ENCODE measurements at places on chromosomes 11 and 22.

GRCh38 chr11:74694136-74694930, 36.9 kb downstream of the CHRDL2 start:
- no peak for DNase-seq

GRCh38 chr11:94737171-94737611, 31.0 kb upstream of the AMOTL1 start:
- no peak for DNase-seq

DNA sequence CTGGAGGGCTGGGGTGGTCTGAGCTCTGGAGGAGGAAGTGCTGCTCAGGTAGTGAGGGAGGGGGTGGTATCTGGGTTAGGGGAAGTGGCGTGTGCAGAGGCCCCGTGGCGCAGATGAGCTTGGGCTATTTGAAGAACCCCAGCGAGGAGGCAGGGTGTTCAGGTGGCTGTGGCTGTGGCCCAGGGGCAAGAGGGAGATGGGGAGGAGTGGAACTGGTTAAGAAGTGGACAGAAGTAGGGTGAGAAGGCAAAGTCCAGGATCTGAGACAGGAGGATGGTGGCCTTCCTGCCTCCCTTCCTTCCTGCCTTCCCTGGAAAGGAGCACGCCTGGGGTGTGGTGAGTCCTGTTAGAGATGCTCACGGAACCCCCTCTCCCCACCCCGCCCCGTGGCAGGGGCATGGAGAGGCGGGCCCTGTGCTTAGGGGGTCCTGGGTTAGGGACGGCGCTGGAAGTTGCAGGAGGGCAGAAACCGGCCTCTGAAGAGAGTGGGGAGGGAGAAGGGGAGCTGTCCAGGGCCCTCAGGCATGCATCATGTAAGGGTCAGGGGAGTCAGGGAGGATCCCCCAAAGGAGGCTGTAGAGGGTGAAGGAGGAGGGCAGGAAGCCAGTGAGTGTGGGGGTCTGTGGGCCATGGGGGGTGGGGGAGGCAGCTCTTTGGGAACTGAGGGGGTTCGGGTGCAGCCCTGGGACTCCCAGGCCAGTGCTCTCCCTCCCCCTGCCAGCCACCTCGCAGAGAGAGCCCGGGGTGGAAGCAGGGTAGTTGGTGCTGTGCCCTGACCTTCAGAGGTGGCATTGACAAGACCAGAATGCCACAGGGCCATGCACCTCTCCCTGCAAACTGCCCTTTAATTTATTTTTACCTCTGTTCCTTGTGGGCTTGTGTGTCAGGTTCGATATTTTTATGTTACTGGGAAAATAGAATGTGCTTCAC, 63.7 kb upstream of the PARVG start:
- no peak for DNase-seq

- no peak for DNase-seq
Measured at GRCh38 chr22:46879083-46879482, 116.6 kb downstream of the TBC1D22A start.

- DNase-seq, result no peak
Measured at GRCh38 chr11:104361975-104362374, 198.0 kb upstream of the PDGFD start.

- DNase-seq, result no peak
Measured at GRCh38 chr11:96481771-96482170, 92.0 kb downstream of the JRKL start.

DNA sequence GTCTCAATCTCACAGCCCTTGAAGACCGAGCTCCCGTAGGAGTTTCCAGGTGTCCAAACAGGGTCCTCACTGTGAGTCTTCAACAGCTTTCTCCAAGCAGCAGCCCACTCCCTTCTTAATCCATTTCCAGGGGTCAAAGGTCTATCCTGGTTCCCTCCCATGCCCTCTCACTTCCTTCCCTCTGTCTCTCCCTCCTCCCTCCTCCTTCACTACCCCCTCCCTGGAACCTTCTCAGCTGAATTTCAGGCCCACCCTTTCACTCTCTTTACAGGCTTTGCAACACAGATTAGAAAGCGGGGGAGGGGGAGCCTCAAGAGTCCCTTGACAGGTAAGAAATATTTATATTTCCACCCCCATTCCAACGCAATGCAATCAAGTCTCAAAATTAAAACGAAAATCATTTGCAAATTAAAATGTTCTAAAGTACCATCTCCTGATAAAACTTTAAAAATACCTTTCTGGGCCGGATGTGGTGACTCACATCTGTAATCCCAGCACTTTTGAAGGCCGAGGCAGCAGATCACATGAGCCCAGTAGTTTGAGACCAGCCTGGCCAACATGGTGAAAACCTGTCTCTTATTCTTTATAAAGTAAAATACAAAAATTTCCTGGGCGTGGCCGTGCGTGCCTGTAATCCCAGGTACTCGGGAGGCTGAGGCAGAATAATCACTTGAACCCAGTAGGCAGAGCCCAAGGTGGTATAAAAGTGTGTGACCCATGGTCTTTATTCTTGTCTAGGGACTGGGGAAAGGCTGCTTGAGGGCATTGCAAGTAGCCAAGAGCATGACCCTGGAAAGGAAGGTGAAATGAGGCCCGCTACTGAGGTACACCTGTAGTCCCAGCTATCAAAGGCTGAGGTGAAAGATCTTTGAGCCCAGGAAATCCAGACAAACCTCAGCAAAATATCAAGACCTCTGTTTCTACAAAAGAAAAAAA, 865 bp upstream of the ZNF280A start:
- peak; percentile 50 for DNase-seq

DNA sequence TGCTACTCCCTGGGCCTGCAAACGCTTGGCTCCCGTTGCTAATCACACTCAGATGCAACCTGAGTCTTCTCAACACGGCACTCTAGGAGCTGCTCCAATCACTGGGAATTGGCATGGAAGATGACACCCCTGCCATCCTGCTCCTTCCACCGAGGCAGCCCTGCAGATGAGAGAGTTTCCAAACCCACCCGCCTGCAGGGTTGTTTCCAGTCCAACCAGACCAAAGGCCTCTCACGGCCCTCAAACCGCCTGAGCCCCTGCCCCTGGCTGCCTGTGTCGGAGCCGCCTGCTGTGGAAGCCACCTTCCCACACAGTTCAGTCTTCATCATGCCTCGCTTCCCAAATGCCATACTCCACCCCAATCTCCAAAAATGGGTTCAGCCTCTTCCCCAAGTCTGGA, 36.8 kb upstream of the TP53I11 start:
- peak; percentile 39 for DNase-seq

GRCh38 chr11:68750195-68751003, 921 bp downstream of the TESMIN start:
- DNase-seq, result peak; percentile 72

GRCh38 chr22:40240160-40240559, 62.4 kb downstream of the TNRC6B start:
- DNase-seq, result no peak

- DNase-seq, result no peak
Measured at GRCh38 chr11:86481399-86481798, 106.7 kb downstream of the CCDC81 start.

DNA sequence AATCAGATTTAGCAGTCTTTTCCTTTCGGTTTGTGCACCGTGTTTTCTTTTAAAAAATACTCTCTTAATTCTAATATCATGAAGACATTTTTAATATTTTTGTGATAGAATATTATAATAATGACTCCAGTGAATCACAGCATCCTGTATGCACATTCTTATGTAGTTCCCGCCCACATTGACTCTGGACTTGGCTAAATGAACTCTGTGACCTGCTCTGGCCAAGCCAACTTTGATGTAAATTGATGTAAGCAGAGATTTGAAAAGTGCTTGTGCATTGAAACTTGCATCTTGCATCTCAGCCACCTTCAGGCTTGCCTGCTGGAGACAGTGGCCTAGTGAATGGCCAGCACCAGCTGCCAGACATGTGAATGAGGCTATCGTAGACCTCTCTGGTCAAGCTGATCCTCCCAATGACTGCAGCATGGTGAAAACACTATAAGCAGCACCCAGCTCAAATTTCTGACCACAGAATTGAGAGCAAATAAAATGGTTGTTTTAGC, 29.2 kb upstream of the PGM2L1 start:
- DNase-seq, result no peak

DNA sequence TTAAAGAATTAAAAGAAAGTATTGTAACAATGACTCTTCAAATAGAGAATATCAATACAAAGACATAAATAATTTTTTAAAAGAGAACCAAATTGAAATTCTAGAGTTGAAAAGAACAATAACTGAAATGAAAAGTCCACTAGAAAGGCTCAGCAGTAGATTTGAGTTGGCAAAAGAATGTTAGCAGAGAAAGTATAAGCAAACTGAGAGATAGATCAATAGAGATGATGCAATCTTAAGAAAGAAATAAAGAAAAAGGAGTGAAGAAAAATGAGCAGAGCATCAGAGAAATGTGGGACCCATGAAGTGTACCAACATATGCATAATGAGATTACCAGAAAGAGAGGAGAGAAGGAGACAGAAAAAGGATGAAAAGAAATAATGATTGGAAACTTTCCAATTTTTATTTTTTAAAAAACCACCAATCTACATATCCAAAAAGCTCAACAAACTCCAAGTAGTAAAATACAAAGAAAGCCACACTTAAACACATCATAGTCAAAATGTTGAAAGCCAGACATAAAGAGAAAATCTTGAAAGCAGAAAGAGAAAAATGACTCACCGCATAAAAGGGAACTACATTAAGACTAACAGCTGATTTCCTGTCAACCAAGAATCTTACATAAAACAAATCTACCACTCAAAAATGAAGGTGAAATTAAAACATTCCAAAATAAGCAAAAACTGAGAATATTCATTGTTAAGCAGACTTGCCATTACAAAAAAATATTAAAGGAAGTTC, 20.9 kb downstream of the NCF4 start:
- no peak for DNase-seq

GRCh38 chr22:22694106-22694505, 49.7 kb downstream of the GGTLC2 start:
- no peak for DNase-seq

GRCh38 chr22:46367707-46368191, 32.2 kb downstream of the TRMU start:
- DNase-seq, result peak; percentile 79

- no peak for DNase-seq
Measured at GRCh38 chr11:74923125-74923524, 25.8 kb downstream of the XRRA1 start.

DNA sequence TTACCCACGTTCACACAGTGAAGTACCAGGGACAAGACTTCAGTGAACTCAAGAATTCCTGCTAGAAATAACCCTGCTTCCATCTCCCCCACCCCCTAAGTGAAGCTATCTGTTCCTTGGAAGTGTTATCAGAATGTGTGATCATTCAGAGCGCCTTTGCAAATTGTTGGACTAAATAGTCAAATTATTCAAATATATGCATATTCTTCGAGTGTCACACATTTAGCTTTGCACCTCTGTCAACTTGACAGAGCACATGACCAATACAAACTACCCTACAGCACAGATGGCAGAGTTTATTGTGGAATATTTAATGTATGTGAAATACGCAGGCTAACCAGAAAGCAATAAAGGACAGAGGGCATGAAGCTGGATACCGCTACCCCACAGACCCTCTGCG, 2.6 kb upstream of the BDNF start:
- DNase-seq, result no peak

GRCh38 chr22:44667829-44668189, 34.2 kb upstream of the PRR5 start:
- no peak for DNase-seq

GRCh38 chr22:34567367-34567766, 498.6 kb upstream of the ISX start:
- DNase-seq, result no peak

DNA sequence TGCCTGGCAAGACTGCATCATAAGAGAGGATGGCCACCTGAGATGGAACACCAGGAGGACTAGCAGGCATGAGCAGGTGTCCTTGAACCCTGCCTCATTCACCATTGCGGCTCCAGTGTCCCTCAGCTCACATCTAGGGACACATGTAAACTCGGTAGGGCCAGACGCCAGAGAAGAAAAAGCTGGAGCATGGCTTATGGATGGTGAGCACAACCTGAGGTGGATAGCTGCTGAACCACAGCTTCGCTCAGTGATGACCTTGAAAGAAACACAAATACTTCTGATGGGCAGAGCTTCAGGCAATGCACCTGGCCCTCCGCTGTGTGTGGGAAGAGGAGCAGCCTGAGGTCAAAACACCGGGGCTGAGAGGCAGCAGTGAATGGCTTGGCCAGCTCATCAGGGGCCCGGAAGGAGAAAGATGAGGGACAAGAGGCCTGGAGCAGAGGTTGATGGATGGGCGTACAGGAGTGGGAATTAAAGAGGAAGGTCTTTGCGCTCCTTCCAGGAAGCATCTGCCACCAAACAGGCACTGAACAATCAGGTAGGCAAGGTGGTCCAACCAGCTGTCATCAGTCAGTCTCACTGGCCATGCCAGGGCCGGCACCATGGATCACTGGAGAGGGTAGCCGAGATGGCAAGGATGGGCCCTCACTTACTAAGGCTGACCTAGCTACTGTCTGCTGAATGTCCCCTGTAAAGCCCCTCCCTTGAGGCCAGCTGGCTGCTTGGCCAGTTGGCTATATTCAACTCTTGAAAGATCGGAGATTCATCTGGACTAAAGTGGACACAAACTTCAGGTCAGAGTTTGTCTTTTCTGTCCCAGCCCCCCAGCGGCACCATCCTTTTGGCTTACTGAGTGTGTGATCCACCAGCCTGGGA, 89.7 kb downstream of the MYEOV start:
- no peak for DNase-seq

DNA sequence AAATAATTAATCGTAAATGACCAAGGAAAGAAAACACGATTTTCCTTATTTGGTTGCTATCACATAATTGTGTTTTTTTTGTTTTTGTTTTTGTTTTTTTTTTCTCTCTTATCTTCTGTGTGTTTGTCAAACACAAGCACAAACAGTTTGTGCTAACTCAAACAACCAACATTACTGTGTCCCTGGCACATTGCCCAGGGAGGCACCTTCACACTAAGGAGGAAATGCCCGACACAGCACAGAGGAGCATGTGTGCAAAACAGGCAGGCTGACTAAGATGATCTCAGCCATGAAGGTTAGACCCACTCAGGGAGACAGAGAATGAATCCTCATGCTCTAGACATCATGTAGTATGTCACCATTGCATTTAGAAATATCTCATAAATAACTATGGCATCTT, 130.1 kb downstream of the SOX6 start:
- no peak for DNase-seq

- no peak for DNase-seq
Measured at GRCh38 chr11:73520353-73521061, 77.4 kb downstream of the FAM168A start.

DNA sequence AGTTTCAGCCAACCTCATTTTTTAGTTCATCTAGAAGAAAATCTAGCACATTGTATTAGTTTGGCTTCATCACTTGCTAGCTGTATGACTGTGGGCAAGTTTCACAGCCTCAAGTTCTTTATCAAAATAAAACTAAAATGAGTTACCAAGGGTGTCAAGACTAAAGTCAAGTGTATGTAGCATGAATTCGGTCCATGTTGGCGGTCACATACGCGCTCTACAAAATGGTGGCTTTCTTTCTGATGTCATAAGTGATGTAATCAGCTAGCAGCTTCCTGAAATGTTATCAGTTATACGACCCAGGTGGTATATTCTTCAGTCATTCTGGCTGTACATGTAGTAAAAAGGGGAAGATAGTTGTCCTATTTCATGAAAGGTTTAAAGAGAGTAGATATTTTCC, 50.5 kb downstream of the POLD3 start:
- no peak for DNase-seq

DNA sequence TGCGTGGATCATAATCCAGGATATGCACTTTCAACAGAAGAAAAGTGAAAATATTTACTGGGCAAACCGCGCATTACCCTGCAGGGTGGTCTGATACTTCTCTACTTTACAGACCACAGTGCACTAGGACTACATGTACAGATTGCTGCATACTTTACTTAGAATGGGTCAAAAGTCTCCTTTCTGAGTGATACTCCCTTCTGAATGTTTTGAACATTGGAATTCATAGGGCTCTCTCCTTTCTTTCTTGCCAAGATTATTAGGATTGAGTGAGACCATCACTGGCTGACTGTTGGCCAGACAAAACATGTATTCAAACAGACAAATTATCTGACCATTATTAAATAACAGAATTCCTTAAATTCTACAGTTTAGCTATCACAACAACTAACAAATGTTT, 6.6 kb upstream of the FIBIN start:
- no peak for DNase-seq

Data from ecto neural progenitor cell (in vitro differentiated cells).